ENCODE measurements at places on chromosomes 16 and 17. TPM values are rescaled to one million over a fixed set of nuclear protein-coding genes. Genes with fewer than 3 reads are reported as not detected.
A peak's percentile ranks its signal among the peaks of the same experiment; 100 is the strongest.

CHCT1 gene
- total RNA-seq = not detected

ANKFN1 gene
- total RNA-seq = 0.31 TPM

- DNase-seq = no peak
These were observed 7.8 kb upstream of the MC1R start for GRCh38 chr16:89910717-89911354.

- DNase-seq = no peak
These were observed 5.2 kb upstream of the GSE1 start for GRCh38 chr16:85607796-85608514.

- peak; percentile 89 for DNase-seq
These were observed 654 bp downstream of the TNFAIP1 start for GRCh38 chr17:28335959-28336871.

GRCh38 chr17:61454381-61455323 is 2.4 kb downstream of the TBX4 start:
- DNase-seq = no peak

MYH1 gene
- not detected for total RNA-seq

MAP1LC3B gene
- 84.4 TPM for total RNA-seq

GRCh38 chr16:80913397-80913796 is 93.3 kb downstream of the CMC2 start:
- no peak for DNase-seq

GRCh38 chr17:34357398-34357797 is 1.1 kb downstream of the CCL13 start:
- DNase-seq = no peak

- peak; percentile 51 for DNase-seq
These were observed at the start of gene LGALS3BP for GRCh38 chr17:78979780-78980623. Gene LGALS3BP (minus strand): TSS chr17:78979923. CDS start chr17:78977191, 2,732 bp downstream.

GRCh38 chr17:17877529-17878358 is 41.0 kb upstream of the SREBF1 start:
- DNase-seq = peak; percentile 83

DNA sequence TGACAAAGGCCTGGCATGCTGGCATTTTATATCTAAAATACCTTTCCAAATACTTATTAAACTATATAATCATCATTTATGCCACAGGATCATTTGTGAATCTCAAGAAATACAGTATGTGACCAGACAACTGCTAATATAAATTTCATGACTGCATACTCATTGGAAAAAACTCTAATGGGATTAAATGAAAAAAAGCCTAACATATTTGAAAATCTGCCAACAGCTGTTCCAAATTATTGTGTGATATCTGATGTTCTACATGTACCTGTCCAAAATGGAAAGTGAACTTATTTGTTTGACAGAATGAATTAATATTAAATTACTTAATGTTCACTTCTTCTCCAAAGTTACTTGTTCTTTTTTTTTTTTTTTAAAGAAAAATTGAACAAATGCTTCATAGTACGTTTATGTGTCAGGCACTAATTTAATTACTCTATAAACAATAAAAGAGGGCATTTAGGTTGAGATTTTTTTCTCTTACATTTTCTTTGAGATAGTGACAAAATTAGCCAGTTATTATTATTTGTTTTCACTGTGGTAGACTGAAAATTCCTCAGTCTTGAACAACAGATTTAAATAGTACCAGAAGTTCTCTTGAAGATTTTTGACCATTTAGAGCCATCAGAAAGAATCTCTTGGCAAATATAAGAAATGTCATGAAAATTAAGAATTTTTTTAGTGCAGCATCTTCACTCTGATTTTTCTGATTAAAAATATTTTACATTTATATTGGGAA is 114.0 kb downstream of the FTO start:
- DNase-seq = peak; percentile 28

DNA sequence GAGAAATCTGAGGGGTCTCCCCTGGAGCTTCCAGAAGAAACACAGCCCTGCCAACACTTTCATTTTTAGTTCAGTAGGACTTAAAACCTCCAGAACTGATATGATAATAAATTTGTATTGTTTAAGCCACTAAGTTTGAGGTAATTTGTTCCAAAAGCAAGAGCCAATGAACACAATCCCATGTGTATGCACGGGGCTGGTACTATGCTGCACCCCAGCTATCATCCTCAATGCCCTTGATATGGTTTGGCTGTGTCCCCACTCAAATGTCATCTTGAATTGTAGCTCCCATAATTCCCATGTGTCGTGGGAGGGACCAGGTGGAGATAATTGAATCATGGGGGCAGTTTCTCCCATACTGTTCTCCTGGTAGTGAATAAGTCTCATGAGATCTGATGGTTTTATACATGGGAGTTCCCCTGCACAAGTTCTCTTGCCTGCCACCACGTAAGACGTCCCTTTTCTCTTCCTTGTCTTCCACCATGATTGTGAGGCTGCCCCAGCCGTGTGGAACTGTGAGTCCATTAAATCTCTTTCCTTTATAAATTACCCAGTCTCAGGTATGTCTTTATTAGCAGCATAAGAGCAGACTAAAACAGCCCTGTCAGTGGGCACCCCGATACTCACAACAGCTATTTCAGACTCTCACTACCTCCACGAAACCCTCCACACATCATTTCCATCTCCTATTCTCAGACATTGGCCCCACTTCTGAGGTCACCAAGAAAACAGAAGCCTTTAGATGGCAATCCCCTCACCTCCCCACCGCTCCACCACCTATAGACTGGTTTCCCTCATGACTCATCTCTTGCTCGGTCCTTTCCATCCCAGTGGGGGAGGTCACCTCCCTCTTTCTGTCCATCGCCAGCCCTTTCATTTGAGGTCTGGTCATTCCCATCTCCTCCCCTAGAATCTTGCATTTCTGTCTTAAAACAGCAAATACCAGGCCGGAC is 8.9 kb upstream of the CACNG1 start:
- no peak for DNase-seq

DNA sequence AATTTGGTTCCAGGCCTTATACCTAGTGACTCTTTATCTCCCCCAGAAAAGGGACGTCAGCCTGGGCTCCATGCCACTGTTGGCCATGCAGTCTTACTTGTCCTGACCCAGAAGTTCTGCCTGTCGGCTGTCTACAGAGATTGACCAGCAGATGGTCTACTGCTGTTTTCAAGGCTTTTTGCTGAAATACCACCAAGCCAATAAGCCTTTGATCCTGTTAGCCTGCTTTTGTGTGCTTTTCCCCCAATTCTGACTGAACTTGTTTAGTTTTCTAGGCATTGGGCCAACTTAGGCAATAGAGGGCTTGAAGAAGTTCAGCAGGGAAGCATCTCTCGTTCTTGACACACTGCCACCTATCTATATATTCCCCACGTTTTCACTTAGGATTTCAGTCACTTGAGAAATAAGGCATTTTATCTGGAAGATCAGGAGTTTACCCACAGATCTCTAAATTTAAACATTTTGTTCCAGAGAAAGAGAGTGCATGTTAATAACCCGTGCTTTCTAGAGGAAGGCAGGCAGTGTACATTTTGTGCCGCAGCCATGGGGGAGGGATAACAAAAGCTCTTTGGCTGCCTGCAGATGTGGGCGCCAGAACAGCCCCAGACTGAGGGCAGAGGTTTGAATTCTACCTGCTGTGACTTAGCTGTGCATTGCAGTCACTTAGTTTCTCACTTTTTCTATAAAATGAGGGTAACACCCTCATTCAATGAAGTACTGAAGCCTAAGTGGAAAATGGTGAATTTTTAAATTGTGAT is 12.3 kb upstream of the CARMIL2 start:
- no peak for DNase-seq

DNAJA2 gene
- total RNA-seq = 78.2 TPM

DNA sequence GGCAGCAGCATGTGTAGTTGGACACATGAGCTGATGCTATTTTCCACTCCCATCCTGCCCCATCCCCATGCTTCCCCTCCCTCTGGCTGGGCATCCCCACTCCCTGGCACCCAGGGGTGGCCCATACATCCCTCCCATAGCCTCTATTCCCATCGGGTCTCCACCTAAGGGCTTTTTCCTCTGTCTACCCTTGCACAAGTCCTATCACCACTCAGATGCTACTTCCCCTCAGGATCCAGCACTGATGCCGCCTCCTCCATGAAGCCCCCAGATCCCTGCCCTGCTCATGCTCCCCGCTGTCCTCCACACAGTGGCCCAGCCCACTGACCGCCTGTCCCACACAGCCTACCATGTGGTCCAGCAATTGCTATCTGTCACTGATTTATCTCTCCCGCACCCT is 15.8 kb downstream of the TRPV1 start:
- DNase-seq = no peak

All from HFFc6 (cell line).